ENCODE measurements at places on chromosomes 13 and 19.

- no peak for DNase-seq
These were observed 569.2 kb downstream of the MYO16 start for GRCh38 chr13:109198585-109198984.

- DNase-seq, result no peak
These were observed 188.2 kb downstream of the KCNRG start for GRCh38 chr13:50203256-50203941.

DNA sequence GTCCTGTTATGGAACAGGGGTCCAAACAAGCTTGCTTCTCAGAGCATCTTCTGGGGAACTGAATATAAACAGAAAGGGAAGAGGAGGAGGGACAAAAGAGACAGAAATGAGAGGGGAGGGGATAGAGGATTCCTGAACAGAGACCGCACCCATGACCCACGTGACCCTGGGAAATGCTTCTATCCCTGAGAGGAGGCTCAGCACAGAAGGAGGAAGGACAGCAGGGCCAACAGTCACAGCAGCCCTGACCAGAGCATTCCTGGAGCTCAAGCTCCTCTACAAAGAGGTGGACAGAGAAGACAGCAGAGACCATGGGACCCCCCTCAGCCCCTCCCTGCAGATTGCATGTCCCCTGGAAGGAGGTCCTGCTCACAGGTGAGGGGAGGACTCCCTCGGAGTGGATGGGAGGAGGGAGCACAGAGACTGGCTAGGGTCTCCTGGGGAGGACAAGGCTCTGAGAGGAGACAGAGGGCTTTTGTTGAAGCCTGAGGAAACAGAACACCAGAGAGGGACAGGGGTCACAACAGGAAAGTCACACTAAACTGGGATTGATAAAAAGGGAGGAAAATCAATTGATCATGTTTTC lies at the start of gene CEACAM6:
TSS of gene CEACAM6 (plus strand) at position 203 of the 586 bp plus-strand sequence. CDS start at position 312, 109 bp downstream.
- no peak for DNase-seq

- no peak for DNase-seq
These were observed 705 bp downstream of the STXBP2 start for GRCh38 chr19:7637374-7638256.

- peak; percentile 21 for DNase-seq
These were observed 5.1 kb downstream of the CBARP start for GRCh38 chr19:1232652-1233072.

DNA sequence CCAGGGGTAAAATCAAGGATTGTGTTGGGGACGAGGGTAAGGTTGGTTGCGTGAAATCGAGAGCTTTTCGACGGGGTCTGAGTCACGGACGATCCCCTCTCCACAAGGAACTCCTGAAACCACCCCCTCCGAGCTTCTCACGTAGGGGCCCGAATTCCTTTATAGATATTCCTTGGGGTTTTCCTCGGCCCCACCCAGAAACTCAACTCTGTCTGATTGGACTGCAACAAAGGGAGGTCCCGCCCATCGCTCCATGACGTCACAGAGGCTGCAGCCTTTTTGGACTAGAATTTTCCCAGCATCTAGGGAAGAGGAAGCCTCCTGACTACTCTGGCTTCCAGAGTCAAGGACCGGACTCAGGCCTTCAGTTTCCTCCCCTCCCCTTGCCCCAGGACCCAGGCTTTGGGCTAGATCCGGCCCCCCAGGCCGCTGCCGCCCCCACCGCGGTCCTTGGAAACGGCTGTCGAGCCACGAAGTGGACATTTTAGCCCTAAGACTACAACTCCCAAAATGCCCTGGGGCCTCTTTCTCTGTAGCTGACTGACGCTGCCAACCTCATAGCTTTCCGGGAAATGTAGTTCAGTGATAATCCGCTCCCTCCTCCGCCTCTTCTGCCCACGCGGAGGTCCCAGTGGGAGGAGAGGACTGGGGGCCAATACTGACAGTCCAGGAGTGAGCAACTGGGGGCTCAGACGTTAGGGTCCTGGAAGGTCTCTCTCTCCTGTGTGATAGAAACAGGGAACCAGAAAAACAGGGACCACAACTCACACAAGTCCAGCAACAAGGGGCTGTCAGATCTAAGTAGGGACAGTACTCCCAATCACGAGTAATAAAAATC lies at the start of gene IZUMO1:
TSS of gene IZUMO1 (minus strand) at position 172 of the 838 bp plus-strand sequence. CDS start 1,050 bp downstream, outside the sequence.
- DNase-seq, result no peak

GRCh38 chr19:966485-967088 lies 17.6 kb upstream of the WDR18 start:
- no peak for DNase-seq

- no peak for DNase-seq
These were observed 769 bp upstream of the TMEM272 start for GRCh38 chr13:51845574-51846318.

DNA sequence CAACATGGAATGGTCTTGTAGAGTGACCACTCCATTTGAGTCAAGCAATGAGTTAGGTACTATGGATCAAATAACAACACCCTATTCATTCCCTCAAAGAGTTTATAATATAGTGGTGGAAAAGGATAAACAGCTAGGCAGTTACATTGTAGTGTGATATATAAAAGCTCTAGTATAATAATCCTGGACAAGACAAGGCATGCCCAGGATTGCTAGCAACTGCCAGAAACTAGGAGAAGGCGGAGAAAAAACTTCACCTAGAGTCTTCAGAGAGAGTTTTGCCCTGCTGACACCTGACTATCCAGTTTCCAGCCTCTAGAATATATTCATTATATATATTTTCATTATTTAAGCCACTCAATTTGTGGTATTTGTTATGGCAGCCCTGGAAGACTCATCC lies 530.6 kb downstream of the KLF12 start:
- no peak for DNase-seq

- DNase-seq, result no peak
These were observed 65.4 kb downstream of the SPATA13 start for GRCh38 chr13:24225930-24226329.

- peak; percentile 78 for DNase-seq
These were observed 1.5 kb downstream of the ERF start for GRCh38 chr19:42253245-42254088.

GRCh38 chr19:41981724-41982123 lies 12.3 kb downstream of the ATP1A3 start:
- DNase-seq, result no peak

DNA sequence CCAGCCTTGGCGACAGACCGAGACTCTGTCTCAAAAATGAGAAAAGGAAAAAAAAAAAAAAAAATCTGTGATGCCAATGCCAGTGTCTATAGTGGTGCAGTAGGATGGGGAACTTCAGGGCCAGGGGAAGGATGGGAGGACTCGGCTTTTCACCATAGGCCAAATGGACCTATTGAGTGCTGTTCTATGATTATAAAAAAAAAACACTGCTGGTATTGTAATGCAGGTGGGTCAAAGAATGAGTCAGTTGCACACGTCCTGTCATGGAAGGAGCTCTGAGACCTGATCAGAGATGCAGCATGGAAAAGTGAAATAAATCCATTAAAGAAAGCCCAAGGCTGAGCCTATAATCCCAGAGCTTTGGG lies 7.0 kb downstream of the DNAJB1 start:
- DNase-seq, result no peak

- no peak for DNase-seq
These were observed 58.3 kb upstream of the ZNF507 start for GRCh38 chr19:32287086-32287485.

DNA sequence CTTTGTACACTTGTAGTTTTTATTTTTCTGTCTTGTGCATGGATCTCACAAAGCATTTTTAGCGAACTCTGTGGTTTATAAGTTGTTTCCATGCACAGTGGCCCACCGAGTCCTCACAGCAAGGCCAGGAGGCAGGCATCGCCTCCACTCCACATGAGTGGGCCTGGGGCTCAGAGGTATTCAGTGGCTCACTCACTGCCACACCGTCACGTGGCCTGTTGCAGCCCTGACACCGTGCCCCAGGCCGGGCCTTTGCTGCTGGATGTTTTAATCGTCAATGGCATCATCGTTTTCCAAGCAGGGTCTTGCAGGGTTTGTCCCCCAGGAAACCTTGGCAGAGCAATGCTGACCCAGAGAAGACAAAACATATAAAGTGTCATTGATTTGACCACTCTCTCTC lies 59.8 kb downstream of the SPACA7 start:
- DNase-seq, result no peak

- no peak for DNase-seq
These were observed 11.0 kb upstream of the ZNF492 start for GRCh38 chr19:22622901-22623840.

- DNase-seq, result no peak
These were observed 22.5 kb upstream of the SHKBP1 start for GRCh38 chr19:40553885-40554857.

DNA sequence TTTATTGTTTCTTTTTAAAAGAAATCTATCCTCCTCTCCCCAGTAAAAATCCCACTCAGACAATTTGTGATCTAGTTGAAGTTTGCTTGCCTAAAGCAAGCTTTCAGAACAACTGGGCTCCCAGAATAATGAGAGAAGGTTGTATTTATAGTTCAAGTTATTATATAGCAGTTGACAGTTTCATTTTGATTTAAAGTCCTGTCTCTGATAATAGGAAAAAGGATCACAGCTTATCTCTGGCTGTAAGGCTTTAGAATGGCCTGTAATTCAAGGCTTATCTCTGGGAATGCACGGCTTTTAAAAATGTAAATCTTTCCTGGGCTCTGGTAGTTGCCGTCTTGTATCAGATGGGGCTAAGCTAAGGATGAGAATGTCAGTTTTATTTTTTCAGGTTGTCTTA lies 123.3 kb upstream of the TMTC4 start:
- DNase-seq, result no peak

GRCh38 chr19:54100561-54100960 lies at the start of gene OSCAR:
Gene OSCAR, minus strand, starts transcription at chr19:54100803. Its CDS starts 11 bp downstream, at chr19:54100792.
- DNase-seq, result no peak

GRCh38 chr19:10104130-10104513 lies 1.6 kb upstream of the ANGPTL6 start:
- DNase-seq, result no peak

- no peak for DNase-seq
These were observed 64.6 kb upstream of the KL start for GRCh38 chr13:32951580-32951979.

DNA sequence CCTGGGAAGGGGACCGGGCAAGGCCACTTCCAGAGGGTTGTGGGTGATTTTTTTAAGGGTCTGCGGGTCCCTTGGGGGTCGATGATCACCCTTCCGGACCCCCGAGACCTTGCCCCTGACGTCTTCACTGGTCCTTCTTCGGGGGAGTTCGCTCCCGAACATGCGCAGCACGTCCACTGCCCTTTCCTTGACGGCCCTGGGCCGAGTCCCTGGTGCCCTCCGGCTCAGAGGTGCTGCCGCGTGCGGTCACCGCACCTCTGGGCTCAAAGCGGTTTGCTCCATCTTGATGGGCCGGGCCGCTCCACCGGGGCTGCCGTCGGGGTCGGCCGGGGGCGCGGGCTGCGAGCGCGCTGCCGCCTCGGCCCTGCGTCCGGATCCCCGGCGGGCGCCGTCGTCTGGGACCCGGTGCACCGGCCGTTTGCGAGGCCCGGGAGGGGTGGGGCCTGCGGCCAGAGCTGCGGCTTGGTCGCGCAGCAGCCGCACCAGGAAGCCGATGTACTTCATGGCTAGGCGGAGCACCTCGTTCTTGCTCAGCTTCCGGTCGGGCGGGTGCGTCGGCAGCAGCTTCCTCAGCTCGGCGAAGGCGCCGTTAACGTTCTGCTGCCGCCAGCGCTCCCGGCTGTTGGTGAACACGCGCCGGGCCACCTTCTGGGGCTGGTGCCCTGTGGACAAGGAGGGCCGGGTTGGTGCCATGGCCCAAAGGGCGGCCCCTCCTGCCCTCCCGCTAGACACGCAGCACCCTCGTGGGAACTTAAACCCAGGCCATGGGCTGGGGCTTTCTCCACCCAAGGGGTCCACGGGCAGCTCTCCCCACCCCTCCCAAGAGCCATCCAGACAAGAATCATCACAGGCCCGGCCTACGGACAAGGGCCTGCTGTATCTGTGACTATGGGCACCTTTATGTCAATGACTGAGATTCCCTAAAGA lies 3.3 kb downstream of the LYL1 start:
- DNase-seq, result peak; percentile 71

- DNase-seq, result no peak
These were observed 29.7 kb downstream of the ATP11A start for GRCh38 chr13:112719556-112719955.

DNA sequence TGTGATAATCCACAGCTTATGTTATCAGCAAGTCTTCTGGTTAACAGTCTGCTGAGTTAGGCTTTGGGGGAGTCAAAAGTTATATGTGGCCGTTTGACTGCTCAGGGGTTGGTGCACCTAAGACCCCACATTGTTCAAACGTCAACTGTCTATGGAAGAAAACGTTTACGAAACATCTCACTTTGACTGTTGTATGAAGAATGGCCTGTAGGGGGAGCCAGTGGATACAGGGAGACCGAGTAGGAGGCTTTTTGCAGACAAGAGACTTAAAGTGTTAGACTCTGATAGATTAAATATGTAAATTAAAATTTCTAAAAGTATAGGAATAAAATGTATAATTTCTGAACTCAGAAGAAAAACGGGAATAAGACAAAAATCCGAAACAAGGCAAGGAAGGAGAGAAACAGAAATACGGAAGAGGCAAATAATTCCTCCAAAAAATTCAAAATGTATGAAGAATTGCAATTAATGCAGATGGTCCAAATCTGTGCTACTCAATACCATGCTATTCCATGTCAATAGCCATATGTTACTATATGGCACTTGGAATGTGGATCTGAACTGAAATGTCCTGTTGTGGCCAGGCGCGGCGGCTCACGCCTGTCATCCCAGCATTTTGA lies 37.8 kb downstream of the TNFSF14 start:
- DNase-seq, result no peak

DNA sequence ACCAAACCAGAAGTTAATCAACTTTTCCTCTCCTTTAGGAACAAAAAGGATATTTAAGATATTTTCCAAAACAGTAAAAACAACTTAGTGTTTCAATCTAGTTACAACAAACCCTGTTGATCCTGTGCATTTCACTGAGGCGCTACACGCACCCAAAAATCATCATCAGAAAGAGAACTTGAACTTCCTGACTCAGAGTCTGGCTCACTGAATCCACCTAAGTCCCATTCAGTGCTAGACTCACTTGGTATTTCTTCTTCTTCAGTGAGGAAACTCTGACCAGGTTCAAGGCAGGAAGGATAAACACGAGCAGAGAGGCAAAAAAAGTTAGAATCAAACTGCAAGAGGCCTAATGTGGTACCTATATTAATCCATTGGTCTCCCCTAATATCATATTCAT lies 2.2 kb downstream of the KBTBD6 start:
- no peak for DNase-seq

DNA sequence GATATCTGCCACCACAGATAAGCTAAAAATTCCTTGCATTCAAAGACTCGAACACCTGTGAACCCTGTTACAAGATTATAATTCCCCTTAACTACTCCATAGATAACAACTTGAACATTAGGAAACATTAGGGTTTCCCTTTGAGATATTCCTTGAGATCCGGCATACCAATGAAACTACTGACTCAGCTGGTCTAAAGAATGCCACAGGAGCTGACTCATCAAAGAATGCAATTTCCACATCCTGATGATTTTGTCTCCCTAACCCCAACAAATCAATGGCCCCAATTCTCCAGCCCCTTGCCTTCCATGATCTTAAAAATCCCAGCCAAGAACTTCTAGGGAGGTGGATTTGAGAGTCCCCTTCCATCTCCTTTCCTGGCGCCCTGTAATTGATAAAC lies 35.6 kb upstream of the ZNF599 start:
- DNase-seq, result no peak

DNA sequence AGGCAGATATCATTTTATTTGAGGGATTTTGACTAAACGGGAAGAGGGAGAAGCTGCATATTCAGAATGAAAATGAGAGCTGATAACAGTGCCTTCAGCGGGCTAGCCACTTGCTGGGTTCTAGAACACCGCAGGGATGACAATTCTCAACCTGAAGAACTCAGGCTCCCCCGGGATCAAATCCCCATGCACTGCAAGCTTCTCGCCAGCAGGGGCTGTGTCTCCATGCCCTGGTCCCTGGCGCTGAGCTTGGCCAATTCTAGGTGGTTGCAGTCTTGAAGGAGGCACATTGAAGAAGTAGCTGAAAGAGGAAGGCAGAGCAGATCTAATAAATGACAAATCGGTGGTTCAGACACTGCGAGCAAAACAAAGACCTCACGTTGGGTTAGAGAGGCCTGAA lies 128.7 kb downstream of the UQCRFS1 start:
- no peak for DNase-seq
